ENCODE measurements at places on chromosomes 7 and 10.

DNA sequence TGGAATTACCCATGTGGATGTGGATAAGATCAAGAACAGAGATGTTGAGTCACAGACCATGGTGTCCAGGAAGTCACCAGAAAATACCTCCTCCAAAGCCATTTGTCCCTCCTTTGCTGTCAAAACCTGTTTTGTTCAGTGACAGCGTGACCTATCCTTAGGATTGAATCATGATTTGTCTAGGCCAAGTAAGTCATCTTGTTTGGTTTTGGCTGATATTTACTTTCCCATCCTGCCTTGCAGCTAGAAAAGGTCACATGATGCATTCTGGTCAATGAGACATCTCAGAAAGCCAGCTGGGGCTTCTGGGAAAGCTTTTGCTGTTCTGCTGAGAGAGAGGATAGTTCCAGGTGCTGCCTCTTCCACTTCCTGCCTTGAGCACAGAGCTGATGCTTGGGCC is 225.3 kb upstream of the ZMIZ1 start:
- DNase-seq = no peak

- DNase-seq = no peak
These were observed 54.0 kb upstream of the KCNIP2 start for GRCh38 chr10:101897633-101898032.

DNA sequence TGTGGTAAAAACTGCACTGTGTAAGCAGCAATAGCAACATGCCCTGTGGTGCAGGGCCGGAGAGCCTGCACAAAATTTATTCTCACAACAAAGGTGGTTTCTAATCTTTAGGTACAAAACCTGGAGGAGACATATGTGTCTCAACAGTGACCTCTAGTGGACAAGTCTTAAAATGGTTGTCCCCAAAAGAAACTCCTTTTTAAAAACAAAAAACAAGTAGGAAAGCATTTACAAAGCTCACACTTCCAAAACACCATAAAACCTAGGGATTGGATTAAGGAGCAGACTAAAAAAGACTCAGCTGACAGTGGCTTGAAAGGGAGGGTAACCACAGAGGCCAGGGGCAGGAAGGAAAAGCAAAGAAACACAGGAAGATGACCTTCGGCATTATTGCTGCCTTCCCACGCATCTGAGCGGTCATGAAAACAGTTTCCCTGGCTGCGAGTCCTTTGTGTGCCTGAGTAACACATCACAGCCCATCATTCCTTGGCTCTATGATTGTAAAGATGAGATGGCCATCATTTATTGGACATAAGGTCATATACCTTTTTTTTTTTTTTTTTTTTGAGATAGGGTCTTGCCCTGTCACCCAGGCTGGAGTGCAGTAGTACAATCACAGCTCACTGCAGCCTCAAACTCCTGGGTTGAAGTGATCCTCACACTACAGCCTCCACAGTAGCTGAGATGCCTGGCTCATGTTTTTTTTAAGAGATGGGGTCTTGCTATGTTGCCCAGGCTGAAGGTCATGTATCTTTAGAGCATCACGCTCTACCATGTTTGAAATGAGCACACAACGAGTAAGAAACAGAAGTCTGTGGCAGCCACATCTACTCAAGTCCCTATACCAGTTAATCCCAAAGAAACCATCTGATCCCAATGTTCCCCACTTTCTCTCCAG is 39.5 kb downstream of the RSU1 start:
- peak; percentile 56 for DNase-seq

DNA sequence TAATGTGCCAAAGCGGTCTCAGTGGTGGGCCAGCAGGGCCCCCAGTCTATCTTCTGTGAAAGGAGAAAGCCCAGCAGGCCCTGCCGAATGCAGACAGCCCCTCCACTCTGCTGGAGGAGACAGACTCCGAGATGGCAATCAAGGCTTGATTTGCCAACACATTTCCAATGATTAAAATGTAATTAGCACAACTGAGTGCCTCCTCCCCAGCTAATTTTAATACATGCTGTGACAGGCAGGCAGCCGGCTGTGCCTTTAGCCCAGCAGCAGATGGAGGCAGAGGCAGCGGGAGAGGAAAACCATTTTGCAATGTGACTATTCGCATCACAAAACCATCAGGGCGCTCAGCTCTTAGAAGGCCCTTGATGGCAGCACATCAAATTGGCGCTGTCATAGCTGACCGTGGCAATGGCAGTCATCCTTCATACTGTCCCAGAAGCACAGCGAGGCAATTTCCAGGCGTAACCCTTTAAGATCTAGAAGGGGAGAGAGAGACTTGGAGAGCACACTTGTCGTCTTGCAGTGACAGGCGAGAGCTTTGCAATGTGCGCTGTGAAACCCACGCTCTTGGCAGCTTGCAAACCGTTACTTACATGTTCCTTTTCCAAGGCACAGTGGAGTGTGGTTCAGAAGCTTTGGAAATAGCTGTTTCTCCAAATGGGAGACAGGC is 714.8 kb upstream of the GALNT17 start:
- DNase-seq = no peak

DNA sequence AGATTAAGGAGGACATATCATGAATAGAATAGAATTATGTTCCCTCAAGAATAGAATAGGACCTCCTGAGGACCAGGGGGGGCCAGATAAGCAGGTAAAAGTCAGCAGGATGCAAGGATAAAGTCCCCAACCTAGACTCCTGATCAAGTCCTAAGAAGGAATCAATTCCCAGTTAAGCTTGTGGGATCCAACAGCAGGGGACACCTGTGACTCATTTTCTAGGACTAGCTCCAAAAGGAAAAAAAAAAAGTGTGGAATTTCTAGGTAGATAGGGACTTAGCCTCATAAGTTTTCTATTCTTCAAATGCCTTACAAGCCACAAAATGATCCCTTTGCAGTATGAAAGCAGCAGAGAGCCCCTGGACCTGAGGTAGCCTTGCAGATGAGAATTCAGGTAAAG is 336.2 kb downstream of the WDR11 start:
- DNase-seq = no peak

DNA sequence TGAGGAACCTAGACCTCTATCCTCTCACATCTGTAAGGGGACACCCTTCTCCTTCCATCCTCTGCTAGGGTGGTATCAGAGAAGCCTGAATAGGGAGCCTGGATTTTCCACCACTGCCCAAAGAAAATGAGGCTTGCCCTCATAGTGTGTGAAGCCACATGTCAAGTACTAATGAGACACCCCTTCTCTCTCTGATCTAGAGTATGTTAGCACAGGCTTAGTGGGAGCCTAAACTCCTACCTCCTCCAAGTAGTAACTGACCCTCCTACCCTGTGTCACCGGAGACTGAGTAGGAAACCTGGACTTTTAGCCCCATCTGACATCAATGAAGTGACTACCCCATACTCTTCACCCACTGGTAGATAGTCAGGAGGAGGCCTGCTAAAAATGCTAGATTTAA is 65.6 kb downstream of the PHYHIPL start:
- DNase-seq = no peak

DNA sequence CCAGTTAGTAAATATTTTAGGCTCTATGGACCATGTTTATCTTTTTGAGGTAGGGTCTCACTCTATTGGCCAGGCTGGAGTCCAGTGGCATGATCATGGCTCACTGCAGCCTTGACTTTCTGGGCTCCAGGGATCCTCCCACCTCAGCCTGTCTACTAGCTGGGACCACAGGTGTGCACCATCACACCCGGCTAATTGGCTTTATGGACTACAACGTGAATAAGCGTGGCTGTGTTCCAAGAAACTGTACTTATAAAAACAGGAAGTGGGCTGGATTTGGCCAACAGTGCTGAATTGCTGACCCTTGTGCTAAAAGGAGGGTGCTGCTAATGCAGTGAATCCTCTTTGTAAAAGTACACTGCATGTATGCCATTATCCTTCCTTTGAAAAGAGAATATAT is 111.7 kb upstream of the CDK13 start:
- no peak for DNase-seq

DNA sequence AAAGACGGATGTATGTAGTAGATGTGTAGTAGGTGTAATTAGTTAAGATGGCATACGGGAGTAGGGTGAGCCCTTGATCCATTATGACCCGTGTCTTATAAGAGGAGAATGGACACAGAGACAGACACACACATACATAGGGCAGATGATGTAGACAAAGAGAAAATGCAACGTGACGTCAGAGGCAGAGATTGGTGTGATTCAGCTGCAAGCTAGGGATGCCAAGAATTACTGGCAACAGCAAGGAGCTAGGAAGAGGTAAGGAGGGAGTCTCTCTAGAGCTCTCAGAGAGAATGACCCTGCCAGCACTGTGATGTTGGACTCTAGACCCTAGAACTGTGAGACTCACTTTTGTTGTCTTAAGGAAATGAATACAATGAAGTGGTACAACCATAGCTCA is 247.0 kb upstream of the HABP2 start:
- no peak for DNase-seq

DNA sequence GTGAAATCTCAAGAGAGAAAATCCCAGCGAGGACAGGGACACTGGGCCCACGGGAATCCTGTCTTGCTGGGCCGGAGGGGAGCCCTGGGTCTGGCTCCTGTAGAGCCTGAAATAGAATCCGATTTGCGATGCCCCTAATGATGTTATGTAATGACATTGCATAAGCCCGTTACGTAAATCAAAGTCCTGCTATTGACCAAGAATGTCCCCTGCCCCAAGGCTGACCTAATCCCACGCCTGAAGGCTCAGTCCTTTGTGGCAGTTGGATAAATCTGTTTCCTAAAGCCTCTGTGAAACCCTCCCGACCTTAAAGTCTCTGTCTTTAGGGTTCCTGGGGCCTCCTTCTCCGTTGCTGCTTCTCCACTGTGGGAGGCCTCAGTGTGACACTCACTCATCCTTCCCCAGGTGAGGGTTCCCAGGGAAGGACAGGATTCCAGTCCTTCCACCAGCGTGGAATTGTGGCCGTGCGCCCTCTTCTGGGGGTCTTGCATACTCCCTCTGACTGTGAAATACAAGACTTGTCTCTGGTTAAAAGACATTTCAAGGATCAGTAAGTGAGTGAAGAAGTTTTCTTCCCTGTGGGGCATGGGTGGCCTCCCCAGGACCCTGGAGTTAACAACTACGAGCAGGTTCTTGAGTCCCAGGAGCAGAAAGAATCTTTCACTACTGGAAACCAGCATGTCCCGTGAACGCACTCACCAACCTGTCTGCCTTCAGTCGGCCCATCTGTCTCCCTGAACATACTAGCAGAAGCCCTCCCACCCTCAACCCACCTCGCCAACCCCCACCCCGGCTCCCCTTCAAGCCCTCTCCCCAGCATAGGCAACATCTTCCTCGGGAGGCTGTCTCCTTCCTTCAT is 19.8 kb downstream of the ZNF467 start:
- DNase-seq = no peak

DNA sequence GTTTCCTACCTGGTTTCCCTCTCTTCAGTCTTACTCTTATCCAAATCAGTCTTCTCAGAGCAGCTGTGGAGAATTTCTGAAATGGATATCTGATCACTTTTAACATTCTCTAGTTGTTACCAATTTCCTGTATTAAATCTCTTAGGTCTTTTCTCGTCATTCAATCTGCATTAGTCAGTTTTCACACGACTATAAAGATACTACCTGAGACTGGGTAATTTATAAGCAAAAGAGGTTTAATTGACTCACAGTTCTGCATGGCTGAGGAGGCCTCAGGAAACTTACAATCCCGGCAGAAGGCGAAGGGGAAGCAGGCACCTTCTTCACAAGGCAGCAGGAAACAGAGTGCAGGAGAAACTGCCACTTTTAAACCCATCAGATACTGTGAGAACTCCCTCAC is 444.8 kb downstream of the GATA3 start:
- no peak for DNase-seq

- no peak for DNase-seq
These were observed 379.7 kb downstream of the RPS24 start for GRCh38 chr10:78413076-78414055.

DNA sequence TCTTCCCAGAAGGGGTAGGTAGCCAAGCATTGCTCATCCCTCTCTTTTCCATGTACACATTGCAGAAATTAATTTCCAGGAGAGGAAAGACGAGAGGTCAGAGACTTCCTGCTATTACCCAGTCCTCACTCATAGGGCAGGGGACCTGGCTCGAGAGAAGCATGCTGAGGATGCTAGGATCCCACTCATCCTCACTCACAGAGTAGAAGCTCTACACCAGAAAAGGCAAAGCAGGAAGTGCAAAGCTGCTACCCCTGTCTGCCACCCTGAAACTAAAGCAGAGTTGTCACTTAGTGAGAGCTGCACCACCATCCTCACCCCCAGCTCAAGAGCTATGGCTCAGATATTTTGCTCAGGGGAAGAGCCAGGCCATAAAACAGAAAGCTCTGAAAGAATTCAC is 9.9 kb downstream of the OR9A2 start:
- DNase-seq = no peak

GRCh38 chr7:47833211-47833610 is 115.1 kb downstream of the PKD1L1 start:
- DNase-seq = no peak

DNA sequence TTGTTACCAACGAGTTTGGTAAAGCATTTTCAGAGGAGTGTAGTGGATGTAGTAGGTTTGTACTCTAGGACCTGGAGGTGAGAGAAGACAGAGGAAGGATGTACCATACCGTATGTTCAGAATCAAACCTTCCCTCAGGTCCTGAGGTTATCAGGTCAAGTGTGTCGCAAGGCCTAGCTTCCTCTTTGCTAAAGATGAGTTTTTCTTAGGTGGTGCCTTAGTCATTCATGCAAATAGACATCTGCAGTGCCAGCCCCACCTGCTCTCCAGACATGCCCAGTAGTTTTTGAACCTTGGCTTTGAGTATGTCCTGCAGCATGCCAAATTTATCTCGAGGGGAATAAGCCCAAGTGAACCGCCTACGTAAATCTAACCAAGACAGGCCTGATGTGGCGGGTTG is 71.3 kb downstream of the HDAC9 start:
- no peak for DNase-seq

DNA sequence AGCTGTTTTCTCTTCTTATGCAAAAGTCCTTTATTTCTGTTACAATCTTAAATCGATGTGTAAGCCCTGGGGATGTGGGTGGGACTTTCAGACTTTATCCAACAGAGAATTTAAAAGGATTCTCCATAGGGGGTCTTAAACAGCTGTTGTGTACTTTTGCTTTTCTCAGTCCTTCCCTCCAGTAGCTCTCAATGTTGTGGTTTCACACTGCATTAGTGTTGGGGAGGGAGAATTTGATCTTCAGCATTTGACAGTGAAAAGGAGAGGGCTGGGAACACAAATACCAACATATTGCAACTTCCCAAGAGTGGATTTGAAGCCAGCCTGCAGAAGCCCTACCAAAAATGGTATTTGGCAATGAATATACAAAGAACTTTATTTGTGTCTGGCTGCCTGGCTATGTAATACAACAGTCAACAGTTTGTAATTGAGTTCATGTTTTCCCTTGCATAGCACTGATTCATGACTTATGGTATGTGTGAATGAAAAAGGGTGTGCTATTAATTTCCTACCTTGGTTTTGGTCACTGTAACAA is 80.1 kb upstream of the CAPZA2 start:
- DNase-seq = no peak

- DNase-seq = no peak
These were observed 49.5 kb upstream of the EBF3 start for GRCh38 chr10:130013335-130014262.

GRCh38 chr10:122333037-122333436 is 41.5 kb upstream of the PLEKHA1 start:
- DNase-seq = no peak

- DNase-seq = no peak
These were observed 8.0 kb downstream of the PSD start for GRCh38 chr10:102410429-102411073.
